Stimulated activated CD4-positive, alpha-beta T cell treated with anti-CD3 and anti-CD28 coated beads, Interleukin-12 subunit alpha, Interleukin-12 subunit beta, amount 100 ng/mL, for 48 hours (primary cell): ENCODE measurements at places on chromosomes 5 and 9.

GRCh38 chr5:99033014-99033900, 104.5 kb upstream of the CHD1 start:
- DNase-seq: no peak

- DNase-seq: no peak
These were observed 56.8 kb downstream of the LIX1 start for GRCh38 chr5:97085459-97086181.

GRCh38 chr5:172436879-172437369, 17.4 kb downstream of the SH3PXD2B start:
- DNase-seq: no peak

DNA sequence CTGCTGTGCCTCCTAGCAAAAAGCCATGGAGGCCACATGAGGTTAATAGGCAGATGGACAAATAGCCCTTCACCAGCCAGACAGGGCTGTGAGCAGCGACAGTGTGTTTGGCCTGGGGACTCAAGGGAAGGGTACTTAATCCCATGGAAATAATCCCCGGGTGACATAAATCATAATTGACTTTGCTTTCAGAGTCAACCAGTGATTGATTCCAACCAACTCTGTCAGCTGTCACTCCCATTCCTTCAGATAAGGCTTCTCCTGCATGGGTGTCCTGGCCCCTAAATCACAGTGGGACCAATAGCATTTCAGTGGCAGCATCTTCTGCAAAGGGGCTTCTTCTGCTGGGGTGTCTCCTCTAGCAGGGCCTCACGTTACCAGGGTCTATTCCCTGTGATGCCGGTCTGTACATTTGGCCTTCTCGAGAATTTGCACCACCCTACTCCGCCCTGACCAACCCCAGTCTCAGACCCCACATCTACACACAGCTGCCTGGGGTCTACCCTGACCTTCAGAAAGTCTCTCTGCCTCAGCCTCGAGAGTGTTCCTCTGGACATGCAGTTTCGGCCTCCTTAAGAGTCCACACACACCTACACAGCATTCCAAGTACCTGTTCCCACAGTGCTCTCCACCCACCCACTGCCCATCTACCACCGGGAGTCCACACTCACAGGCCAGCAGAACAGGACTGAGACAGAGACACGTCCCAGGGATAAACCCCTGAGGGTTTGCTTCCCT, 3.7 kb downstream of the CLTB start:
- no peak for DNase-seq

GRCh38 chr5:68419637-68420452, 204.3 kb downstream of the PIK3R1 start:
- DNase-seq: no peak

GRCh38 chr5:98563885-98564653, 209.4 kb upstream of the RGMB start:
- no peak for DNase-seq

DNA sequence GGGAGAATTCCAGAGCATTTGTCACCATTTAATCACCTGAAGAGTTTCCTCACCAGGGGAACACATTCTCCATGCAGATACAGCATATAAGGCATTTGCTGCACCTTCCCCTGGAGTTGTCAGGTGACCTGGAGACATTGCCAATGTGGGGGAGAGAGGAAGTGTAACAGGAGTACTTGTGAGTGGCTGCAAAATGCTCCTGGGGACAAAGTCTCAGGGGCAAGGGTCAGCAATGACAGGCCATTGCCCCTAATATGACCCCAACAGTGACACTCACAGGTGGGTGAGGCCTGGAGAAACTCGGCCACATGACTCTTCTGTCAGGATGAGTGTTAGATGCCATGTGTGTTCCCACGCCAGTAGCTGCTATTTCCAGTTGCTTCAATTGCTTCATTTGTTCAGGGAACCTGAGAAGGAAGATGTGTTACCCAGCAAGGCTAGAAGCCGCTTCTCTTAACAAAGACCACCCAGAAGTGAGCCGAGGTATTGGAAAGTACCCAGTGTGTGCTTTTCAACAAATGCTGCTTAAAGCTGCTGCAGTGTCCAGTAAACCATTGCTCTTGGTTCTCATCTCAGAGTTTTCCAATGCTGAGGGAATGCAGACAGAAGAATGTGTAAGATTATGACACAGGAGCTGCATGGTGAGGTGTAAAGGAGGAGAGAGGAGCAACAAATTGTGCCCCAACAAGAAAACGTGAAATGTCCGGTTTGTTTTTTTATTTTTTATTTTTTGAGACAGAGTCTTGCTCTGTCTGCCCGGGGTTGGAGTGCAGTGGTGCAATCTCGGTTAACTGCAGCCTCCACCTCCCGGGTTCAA, 128.2 kb upstream of the SLC44A1 start:
- DNase-seq: no peak

DNA sequence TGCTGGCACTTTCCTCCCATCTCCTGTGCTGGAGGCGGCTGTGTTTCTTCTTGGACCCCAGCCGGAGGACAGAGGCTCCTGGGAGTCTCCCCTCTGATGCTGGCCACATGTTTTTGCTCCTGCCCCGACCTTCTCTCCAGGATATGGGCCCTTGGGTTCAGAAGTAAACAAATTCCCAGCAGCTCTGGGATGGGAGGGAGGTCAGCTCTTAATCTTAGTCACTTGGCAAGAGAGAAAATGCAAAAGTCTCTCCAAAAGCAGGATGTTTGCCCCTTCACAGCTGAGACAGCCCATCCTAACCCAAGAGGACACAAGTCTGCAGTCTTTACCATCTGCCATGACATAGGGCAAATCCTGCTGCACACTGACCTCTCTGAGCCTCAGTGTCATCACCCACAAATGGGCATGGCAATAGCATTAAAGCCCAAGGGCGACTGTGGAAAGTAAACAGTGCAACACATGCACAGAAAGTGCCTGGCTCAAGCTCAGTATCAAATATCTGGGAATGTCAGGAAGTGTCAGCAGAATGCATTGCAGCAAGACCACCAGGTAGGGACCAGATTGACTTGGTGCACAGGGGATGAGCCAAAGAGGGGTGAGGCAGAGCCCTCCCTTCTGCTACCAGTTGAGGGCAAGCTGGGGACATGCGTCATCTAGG, 117.0 kb upstream of the CXCL14 start:
- DNase-seq: no peak

DNA sequence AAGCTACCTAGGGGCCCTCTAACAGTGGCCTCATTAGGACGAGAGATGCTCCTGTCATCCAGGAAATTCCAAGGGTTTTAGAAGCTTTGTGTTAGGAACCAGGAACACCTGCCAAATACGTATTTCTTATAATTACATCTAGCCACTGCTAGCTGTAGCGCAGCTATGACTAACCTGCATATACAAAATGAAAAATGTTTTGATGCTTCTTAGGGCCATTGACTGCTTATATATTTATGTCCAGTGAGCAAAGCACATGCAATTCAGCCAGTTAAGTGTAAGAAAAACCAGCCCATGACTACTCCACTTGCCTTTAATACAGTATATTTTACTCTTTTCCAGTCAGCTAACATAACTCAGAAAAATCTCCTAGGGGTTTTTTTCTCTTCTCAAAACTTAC, 143.3 kb downstream of the TRPM3 start:
- DNase-seq: no peak

GRCh38 chr9:19199012-19199411, 31.5 kb upstream of the DENND4C start:
- DNase-seq: no peak

GRCh38 chr9:121797081-121797480, 145.6 kb downstream of the DAB2IP start:
- no peak for DNase-seq
